Stimulated activated CD4-positive, alpha-beta T cell treated with anti-CD3 and anti-CD28 coated beads, Interleukin-1b, Interleukin-23, amount 100 ng/mL, for 1 hour (primary cell): ENCODE measurements at places on chromosomes 16 and 17.

GRCh38 chr16:1313721-1314369 is 4.4 kb downstream of the UBE2I start:
- no peak for DNase-seq

DNA sequence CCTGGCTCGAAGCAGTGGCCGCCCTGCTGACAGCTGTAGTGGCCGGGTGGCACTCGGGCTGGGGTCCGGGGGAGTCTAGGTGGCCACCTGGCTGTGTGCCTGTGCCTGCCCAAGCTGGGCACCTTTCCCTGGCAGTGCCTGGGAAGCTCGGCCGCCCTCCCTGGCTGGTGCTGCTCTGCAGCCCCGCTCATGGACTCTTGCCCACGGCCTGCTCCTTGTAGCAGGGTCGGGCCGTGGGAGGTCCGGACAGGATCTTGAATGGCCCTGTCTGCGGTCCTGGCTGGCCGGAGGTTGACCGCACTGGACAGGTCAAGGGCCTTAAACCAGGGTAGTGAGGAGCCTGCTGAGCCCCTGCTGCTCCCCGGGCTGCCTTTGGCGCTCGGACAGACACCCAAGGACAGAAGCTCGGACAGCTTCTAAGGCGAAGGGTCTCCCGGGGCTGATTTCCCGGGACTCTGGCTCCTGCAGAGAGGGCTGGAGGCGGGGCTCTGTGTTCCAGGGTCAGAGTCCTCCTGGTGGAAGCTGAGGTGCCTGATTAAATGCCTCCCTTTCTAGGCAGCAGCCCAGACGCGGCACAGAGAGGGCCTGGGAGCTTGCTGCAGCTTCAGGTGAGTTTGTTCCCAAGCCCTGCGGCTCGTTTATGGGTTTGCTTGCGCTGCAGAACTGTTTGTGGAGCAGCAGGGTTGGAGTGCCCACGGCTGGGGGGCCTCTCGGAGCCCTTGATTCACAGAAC is 6.0 kb downstream of the CAPN15 start:
- DNase-seq = no peak

- DNase-seq = no peak
Measured at GRCh38 chr16:1820946-1821290, 5.7 kb downstream of the HAGH start.

DNA sequence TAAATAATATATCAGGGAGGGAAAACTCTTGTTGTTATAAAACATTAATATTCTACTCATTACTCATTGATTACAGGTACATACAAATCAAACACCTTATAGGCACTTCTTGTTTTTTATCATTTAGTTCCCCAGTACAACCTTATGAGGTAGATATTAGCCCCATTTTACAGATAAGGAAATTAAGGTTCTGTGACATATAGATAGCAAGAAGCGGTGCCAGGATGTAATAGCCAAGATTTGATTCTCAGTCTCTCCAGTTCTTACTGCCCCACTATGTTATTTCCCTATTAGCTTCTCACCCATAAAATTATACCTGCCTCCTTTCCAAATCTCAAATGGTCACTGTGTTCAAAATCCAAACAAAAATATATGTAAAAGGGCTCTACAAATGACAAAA is 36.9 kb downstream of the CMTM3 start:
- no peak for DNase-seq

- DNase-seq = no peak
Measured at GRCh38 chr16:78749745-78750268, 650.4 kb downstream of the WWOX start.

DNA sequence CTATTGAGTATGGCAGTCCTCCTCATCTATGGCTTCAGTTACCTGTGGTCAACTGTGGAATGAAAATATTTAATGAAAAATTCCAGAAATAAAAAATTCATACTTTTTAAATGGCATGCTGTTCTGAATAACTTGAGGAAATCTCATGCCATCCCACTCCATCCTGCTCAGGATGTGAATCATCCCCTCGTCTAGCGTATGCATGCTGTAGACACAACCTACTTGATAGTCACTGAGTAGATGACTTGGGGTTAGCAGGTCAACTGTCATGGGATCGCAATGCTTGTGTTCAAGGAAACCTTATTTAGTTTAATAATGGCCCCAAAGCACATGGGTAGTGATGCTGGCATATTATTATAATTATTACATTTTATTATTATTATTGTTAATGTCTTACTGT is 4.8 kb upstream of the VAC14 start:
- no peak for DNase-seq

DNA sequence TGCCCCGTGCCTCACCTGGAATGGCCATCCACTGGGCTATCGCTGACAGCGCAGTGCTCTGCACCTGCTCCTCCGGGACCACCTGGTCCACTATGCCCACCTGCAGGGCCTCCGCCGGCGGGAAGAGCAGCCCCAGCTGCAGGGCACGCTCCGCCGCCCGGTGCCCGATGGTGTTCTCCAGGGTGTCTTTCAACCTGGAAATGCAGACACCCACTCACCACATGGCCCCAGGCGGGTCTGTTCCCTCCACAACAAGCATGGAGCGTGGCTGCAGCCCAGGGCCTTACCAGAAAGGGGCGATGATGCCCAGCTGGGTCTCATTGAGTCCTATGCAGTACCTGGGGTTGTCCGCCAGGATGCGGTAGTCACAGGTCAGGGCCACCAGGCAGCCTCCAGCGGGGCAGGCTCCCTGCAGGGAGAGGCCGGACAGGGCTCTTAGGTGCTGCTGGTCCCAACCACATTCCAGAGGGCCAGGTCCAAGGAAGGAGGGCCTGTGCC is 6.8 kb downstream of the DNASE1L2 start:
- DNase-seq = no peak

- no peak for DNase-seq
Measured at GRCh38 chr16:74558873-74559272, 48.0 kb downstream of the GLG1 start.

GRCh38 chr16:26189536-26189935 is 497.8 kb downstream of the HS3ST4 start:
- no peak for DNase-seq

DNA sequence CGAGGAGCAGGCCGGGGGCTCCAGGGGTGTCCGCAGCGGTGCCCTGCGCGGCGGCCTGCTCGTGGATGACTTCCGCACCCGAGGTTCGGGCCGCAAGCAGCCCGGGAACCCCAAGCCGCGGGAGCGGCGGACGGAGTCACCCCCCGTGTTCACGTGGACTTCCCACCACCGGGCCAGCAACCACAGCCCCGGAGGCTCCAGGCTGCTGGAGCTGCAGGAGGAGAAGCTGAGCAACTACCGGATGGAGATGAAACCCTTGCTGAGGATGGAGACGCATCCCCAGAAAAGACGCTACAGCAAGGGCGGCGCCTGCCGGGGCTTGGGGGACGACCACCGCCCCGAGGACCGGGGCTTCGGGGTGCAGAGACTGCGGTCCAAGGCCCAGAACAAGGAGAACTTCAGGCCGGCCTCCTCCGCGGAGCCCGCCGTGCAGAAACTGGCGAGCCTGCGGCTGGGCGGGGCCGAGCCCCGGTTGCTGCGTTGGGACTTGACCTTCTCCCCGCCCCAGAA is 75.8 kb downstream of the KLHDC4 start:
- DNase-seq = no peak

DNA sequence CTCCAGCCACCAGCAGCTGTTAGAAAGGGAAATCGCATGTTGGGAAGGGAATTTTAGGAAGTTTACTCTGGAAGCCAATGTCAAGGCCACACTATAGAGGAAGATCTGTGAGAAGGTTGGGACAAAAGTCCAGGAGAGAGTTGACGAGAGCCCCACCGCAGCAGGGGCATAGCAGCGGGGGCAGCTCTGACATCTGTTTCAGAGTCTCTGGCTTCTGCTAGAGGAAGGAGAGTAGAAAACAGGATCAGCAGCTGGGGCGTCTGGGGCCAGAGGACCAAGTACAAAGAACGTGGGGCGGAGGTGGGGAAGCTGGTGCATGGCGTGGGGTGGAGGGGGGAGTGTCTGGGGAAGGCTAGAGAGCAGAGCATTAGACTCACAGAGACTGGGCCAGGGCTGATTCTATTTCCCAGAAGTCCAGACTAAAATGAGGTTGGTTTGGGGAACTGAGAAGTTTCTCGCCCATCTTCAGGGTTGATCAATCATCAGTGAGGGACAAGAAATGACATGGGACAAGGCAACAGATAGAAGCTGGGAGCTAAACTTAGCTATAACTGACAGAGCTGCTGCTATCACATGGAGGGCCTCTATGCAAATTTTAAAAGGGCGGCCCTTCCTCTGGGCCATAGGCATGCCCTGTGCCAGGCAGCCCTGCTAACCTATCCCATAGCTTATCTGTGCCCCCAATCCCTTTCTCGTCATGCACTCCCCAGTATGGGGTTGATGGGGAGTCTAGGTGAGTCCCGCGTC is 1.2 kb downstream of the RABEP2 start:
- no peak for DNase-seq

DNA sequence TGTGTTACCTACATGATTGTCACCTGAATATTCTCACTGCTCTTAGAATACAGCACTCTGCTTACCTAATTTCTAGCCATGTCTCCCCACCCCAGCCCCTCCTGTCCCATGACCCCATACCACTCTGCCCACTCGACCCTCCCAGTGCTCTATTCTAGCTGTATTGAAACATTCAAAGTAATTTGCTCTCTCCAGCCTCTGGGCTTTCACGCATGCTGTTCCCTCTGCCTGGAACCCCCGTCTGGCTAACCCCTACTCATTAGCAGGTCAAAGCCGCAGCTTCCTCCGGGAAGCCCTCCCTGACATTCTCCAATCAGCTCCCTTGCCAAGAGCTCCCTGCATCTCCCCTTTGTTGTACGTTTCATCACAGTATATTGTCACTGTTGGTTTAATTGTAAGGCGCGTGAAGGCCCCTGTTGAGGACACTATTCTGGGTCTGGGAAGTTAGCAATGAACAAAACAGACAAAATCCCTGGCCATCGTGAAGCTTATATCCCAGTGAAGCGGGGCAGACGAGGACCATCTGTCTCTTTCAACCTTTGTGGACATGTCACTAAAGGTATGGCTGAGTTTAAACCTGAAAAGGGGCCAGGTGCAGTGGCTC is 72.3 kb upstream of the LHX1 start:
- DNase-seq = no peak

DNA sequence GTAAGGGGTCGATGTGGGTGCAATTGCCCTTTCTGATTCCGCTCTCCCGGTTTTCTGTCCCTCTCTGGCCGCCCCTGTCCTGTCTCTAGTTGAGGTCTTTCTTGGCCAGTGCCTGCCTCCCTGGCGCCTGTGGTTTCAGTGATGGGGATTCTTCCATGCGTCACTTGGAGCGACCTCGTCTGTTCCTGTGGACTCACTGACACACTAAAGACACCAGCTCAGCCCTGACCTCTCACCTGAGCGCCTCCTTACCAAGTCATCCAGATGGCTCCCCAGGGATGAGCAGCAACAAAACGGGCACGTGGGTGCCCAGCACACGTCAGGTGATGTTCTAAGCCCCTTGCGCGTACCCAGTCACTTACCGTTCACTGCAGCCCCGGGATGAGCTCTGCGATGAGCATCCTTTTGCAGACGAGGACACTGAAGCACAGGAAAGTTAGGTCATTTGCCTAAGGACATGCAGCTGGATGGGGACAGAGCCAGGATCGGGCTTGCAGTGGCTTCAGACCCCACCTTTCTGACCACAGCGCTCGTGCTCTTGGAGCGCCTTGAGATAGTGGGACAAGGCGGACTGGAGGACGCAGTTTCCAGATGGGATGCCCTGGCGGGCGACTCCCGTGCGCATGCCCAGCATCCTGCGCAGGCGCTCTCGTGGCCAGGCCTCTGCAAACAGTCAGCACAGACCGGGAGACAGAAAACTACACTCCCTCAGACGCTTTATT is 11.5 kb upstream of the LGALS3BP start:
- DNase-seq = no peak

DNA sequence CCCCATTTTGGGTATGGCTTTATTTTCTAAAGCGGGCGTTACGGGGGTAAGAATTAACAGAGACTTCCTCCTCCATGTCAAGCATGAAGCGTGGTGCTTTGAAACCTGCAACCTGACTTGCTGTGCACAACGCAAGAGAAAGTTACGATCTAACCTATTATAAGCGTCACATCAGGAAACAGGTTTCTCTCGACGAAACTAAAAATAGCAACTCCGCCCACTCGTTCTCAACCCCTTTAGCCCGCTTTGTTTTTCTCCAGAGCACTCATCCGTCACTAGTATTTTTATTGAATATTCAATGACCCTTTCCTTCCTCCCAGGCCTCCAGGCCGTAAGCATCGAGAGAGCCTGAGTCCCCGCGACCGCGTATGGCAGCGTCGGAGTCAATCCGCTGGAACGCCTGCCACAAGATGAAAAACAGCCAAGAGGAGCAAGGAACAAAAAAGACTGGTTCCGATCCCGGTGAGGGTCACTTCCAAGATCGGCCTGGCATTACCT is 555 bp downstream of the NUP88 start:
- peak; percentile 21 for DNase-seq

DNA sequence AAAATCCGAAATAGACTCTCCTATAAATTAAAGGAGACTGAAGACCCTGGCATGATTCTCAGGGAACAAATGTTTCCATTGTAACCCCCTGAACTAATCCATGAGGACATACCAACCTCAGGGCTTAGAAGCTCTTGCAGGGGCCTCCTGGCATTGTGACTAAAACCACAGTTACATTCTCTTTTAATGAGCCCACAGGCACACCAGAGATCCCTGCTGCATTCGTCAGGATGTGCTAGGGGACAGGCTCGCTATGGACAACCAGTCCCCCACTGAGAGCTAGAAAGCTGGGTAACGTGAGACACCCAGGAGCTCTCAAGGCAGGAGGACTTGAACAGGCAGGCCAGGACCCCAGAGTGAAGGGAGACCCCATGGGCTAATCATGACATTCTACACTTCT is 140.6 kb upstream of the TNRC6C start:
- DNase-seq = no peak

- DNase-seq = no peak
Measured at GRCh38 chr17:43550754-43551153, 4.6 kb upstream of the ETV4 start.

DNA sequence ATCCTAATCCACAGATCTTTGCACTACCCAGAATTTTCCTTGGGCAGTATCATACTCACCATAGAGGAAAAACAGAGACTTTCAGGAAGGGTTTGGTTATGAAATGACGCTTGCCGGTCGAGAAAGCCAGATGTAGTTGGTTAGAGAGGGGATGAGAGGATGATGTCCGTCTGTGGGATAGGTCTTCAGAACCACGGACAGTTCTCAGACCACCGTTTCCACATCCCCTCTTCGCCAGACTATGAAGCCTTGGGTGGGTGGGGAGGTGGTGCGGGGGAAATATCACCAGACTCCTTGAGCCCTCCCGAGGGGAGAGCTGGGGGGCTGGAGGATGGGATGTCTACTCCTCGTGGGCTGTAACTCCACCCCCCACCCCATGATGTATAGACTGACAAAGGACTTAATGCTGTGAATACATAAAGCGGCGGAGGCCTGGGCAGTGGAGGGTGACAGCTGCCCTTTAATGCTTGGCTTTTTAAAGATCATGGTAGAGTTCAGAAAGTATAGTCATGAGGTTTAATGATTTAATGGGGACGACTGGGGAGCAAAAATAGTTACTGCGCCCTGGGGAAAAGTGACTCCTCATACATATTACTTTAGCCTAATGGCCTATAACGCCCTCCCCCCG is 96.6 kb downstream of the MRM1 start:
- DNase-seq = no peak

DNA sequence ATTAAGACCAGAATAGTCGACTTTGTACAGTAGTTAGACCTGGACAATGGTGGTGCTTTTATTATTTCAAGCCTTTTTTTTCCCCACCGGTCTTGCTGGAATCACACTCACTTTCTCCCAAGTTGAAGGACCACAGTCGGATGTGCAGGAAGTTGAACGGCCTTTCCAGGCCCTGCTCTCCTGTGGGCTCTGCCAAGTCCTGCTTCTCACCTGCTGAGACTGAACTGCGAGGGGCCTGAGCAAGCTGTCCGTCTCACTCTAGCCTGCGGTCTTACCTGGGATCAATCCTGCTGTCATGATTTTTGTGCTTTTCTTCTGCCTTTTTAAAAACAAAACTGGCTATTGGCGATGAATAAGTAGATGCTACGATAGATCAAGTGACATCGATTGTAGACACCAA is 1.3 kb downstream of the TLCD3A start:
- no peak for DNase-seq
